ENCODE measurements at places on chromosomes 12 and 14.

- no peak for DNase-seq
These were observed 204.0 kb downstream of the AACS start for GRCh38 chr12:125269276-125269675.

GRCh38 chr12:109583733-109584132 lies 10.1 kb downstream of the MVK start:
- no peak for DNase-seq

DNA sequence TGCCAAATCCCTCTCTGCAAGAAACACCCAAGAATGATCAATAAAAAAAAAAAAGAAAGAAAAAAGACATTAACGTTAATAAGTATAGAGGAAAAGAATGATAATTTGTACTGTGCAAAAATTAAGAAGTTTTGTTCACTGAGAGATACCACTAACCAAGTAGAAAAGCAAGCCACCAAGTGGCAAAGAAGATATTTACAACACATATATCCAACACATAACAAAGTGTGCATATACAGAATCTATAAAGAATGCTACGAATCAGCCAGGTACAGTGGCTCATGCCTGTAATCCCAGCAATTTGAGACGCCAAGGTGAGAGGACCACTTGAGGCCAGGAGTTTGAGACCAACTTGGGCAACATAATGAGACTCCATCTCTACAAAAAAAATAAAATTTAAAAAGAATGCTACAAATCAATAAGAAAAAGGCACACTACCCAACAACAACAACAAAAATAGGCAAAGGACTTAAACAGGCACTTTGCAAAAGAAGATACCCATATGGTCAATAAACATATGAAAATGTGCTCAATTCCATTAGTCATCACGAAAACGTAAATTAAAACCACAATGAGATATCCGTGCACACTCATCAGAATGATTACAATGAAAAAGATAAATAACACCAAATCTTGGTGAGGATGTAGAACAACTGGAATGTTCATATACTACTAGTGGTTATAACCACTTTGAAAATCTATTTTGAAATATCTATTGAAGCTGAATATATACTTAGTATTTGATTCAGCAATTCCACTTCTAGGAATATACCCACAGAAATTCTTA lies 19.8 kb downstream of the GALNT4 start:
- no peak for DNase-seq

- DNase-seq = no peak
These were observed 41.5 kb upstream of the ASPG start for GRCh38 chr14:104044016-104044415.

DNA sequence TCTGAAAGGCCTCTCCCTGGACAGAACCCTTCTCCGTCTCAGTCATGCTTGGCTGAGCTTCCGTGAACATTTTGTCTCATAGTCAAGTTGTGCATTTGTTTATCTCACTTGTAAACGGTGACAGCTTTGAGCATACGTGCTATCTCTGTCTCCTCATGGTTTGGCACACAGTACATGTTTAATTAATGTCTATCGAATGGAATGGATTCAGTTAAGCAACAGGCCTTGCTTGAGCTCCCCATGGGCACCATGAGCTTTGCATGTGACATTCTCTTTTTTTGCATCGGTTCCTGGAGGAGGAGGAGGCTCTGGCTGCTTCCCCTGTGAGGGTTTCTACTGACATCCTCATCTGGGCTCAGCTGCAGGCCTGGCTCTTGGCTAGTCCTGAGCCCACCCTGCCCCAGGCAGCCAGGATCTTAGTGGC lies 80.0 kb downstream of the PRIMA1 start:
- DNase-seq = no peak

DNA sequence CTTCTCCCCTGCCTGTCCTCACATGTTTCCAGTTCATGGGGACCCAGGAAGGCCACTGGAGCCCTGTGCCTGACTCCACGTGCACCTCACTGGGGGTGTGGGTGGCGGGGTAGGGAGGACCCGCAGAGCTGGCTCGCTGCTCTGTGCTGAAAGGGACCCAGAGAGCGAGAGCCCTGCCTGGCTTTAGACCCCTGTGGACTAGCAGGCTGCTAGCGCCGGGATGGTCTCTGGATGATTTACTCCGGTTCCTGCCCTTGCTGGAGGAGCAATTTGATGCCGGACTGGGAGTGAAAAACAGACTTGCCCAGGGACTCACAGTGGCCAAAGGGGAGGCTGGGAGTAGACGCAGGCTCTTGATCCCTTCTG lies 49.0 kb downstream of the NTF3 start:
- no peak for DNase-seq

GRCh38 chr12:64621257-64621942 lies 11.1 kb downstream of the RASSF3 start:
- DNase-seq = no peak

- peak; percentile 89 for DNase-seq
These were observed 73.1 kb downstream of the ZFP36L1 start for GRCh38 chr14:68719634-68720384.

GRCh38 chr14:63777024-63777423 lies 49.2 kb upstream of the SGPP1 start:
- DNase-seq = no peak

DNA sequence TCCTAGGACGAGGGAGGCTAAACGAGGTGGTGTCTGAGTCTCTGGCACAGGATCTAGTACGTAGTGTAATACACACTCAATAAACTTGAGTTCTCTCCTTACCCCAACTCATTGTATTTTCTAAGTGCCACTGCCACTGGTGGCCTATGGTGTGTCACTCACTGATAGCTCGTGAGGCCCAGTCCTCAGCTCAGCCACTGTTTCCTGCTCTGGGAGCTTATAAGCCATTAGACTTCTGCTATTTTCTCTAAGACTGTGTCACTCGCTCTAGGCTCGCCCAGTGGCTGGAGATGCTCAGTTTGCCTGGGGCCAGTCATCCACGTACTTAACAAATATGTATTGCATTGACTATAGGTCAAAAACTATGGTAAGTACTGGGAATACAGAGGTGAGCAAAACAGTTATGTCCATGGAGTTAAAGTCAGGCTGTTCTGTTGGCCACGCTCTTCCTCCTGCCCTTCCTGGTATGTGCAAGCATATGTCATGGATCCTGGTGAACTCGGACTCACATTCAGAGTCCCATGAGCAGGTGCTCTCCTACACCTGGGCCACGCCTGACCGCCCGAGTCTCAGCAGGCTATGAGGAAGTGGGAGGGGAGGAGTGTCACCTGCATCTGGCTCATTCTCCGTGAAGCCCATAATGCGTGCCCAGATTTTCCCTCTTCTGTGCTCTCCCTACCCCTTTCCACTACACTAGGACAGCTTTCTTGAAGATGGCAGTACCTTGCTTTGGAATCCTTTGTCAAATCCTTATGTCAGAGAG lies 41.6 kb downstream of the DEGS2 start:
- DNase-seq = no peak

- no peak for DNase-seq
These were observed 61.1 kb upstream of the C12orf71 start for GRCh38 chr12:27143256-27144069.

GRCh38 chr12:121893961-121894460 lies 5.4 kb downstream of the PSMD9 start:
- DNase-seq = peak; percentile 6

- DNase-seq = no peak
These were observed 149.4 kb downstream of the ADGRD1 start for GRCh38 chr12:131102991-131103668.

DNA sequence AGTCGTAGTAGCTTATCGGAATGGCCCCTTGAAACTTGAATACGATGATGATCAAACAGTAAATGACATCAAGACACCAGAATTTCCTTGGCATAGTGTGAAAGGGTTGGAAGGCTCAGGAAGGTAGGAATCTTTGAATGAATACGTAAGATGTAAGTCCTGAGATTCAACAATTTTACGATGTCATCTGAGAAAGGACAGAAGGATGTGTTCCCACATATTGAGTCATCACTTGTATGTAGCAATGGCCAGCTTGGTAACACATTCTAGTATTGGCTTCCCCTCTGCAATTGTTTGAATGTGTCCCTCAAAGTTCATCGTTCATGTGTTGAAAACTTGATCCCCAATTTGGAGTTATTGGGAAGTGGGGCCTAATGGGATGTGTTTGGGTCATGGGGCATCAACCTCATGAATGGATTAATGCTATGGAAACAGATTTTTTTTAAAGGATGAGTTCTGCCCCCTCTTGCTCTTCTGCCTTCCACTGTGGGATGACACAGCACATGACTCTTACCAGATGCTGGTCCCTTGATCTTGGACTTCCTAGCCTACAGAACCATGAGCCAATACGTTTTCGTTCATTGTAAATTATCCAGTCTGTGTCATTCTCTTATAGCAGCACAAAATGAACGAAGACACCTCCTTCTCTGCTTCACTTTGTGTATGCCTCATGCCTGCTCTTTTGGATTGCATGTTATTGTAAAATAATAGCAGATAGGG lies 284.6 kb downstream of the BCAT1 start:
- DNase-seq = no peak

DNA sequence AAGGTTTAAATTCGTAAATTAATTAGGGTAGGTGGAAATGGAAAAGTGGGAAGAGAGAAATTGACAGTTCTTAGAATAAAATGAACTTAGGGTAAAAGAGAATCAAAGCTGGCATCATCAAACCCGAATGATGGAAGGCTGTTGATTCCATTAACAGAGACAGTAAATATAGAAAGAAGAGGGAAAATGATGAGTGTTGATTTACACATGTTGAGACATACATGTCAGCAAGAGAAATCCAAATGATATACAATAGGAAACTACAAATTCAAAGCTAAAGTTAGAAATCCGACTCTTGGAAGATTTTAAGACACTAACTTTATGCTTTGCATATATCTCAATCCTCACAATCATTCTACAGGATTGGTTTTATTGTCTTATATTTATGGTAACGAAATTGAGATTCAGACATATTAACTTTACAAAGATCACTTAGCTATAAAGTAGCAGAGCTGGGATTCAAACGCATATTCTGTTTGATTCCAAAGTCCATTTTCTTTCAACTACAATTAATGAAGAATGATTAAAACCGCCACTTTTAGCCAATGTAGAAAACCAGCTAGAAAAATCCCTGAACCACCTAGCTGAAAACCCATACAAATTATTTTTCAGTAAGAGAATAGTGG lies 30.2 kb downstream of the LIMA1 start:
- DNase-seq = no peak

DNA sequence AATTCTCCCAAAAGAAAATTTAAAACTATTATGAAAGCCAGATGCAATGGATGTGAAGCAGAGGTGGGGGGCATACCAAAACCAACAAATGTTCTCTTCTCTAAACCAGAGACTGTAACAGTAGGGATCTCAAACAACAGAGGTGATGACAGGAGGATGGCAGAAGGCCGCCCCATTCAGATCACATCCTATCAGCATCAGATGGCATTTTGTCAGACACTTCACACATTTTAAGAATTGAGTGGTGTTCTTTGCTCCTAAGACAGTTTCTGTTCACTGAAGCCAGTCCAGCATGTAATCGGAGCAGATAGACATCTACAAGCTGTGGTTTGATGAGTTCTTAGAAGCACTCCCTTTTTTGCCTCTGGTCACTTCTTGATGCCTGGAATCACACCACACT lies 59.6 kb upstream of the SRRM4 start:
- DNase-seq = no peak

DNA sequence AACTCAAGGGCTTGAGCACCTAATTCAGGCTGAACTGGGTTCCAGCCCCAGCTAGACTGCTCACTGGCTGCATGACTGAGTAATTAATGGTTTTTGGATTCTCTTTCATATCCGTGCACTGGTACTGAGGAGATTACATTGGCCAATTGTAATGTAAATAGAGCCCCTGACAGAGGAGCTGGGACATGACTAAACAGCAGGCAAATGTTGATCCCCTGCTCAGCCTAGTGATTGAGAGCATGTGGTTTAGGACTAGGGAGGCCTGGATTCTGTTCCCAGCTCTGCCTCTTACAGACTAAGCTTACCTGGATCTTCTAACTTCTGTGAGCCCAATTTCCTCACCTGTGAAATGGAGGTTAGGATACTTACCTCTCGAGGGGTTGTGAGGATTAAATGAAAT lies 204.3 kb downstream of the ESR2 start:
- no peak for DNase-seq

DNA sequence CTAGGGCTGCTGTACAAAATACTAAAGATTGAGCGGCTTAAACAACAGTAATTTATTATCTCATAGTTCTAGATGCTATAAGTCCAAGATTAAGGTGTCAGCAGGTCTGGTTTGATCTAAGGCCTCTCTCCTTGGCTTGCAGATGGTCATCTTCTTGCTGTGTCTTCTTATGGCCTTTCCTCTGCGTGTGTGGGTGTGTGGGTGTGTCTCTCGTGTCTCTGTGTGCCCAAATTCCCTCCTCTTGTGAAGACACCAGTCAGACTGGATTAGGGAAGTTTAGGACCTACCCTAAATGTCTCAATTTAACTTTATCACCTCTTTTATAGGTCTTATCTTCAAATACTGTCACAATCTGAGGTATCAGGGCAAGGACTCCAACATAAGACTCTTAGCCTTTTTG lies 28.3 kb downstream of the DDHD1 start:
- no peak for DNase-seq

DNA sequence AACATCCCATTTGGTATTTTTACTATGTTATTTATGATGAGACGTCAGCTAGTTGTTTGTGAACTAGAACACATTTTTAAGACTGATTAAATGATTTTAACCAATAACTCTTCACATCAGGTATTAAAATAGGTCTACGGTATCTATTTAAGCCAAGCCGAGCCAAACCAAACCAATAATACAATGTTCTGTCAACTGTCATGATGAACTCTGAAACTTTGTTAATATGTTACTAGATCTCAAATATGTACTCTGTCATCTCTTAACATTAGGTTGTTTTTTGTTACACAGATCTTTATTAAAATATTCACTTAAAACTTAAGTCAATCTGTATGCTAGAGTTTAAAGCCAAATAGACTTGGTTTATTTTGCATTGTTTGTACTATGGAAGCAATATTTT lies 1.0 kb downstream of the ART4 start:
- no peak for DNase-seq

- peak; percentile 5 for DNase-seq
These were observed 108.2 kb upstream of the SLC38A4 start for GRCh38 chr12:46933947-46934346.

Data from CD4-positive, alpha-beta T cell treated with Interleukin-4 for 4 hours (primary cell).